ENCODE measurements at places on chromosomes 11 and 22. TPM values are rescaled to one million over a fixed set of nuclear protein-coding genes. Genes with fewer than 3 reads are reported as not detected.

The NCAPH2 gene
- 134 TPM for total RNA-seq

The SGSM1 gene
- total RNA-seq: 0.29 TPM

The KCNK4 gene
- 0.34 TPM for total RNA-seq

The PKP3 gene
- not detected for total RNA-seq

The PANX2 gene
- total RNA-seq: 3.5 TPM

The ARHGEF17 gene
- 0.07 TPM for total RNA-seq

The MMP1 gene
- total RNA-seq: not detected

The OR4D5 gene
- not detected for total RNA-seq

DNA sequence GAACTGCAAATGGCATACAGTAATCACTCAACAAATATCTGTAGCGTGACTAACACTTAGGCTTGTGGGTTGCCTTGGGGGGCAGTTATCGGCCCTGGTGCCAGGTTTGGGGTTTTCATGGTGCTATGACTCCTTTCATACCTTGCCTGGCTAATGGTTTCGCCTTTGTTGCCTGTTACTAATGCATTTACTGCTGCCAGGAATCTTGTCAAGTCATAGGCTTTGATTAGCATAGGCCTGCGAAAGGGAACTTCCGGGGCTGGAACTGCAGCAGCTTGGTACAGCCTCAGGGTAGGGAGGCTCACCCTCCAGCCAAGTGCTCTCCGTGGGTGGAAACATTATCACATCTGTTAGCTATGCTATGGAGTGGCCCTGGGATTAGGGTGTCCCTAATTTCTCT, 13.2 kb downstream of the SLC25A18 start:
- no peaks in the 10 kb centered on the region for H3K4me1 ChIP-seq
- H3K36me3 ChIP-seq: no peaks in the 10 kb centered on the region
- H3K27ac ChIP-seq: no peak overlapping the region
- no peaks in the 10 kb centered on the region for H3K27me3 ChIP-seq
- peak; percentile 15 for DNase-seq

GRCh38 chr11:66907751-66908630, 50.2 kb downstream of the PC start:
- H3K4me3 ChIP-seq: no peak overlapping the region
- no peak for DNase-seq
- no peaks in the 10 kb centered on the region for H3K4me1 ChIP-seq
- H3K36me3 ChIP-seq: no peaks in the 10 kb centered on the region
- H3K27me3 ChIP-seq: no peaks in the 10 kb centered on the region
- H3K27ac ChIP-seq: no peak overlapping the region

- no peak overlapping the region for H3K4me3 ChIP-seq
- no peak overlapping the region for H3K27ac ChIP-seq
- H3K36me3 ChIP-seq: no peaks in the 10 kb centered on the region
- no peaks in the 10 kb centered on the region for H3K27me3 ChIP-seq
- DNase-seq: no peak
These were observed 48.2 kb downstream of the ST3GAL4 start for GRCh38 chr11:126403658-126404057.

DNA sequence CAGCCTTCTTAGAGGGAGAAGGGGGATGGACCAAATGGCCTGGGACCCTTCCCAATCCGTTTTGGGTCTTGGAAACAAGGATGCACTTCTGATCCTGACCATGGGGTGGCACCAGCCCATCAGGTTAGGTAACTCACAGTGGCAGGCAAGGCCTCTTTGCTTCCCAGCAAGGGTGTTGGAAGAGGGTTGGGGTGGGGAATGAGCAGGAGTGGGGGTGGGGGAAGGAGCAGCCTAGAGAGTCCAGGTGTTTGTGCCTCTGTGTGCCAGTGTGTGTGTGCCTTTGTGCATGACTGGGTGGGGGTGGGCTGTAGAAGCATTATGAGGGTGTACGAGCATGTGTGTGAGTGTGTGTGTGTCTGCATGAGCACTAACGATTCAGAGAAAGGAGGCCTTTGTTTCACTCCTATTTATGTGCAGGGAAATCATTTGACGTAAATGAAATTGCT, 213.1 kb downstream of the INSC start:
- H3K27me3 ChIP-seq: no peaks in the 10 kb centered on the region
- no peak overlapping the region for H3K4me3 ChIP-seq
- H3K36me3 ChIP-seq: no peaks in the 10 kb centered on the region
- H3K27ac ChIP-seq: no peak overlapping the region
- DNase-seq: peak; percentile 20

- peaks cover 2% of the 10 kb centered on the region for H3K4me1 ChIP-seq
- no peaks in the 10 kb centered on the region for H3K27me3 ChIP-seq
These were observed 13.4 kb downstream of the DRD4 start for GRCh38 chr11:650482-650881.

- no peaks in the 10 kb centered on the region for H3K4me1 ChIP-seq
- no peaks in the 10 kb centered on the region for H3K36me3 ChIP-seq
- no peak overlapping the region for H3K27ac ChIP-seq
- H3K4me3 ChIP-seq: no peak overlapping the region
- no peak for DNase-seq
These were observed 38.6 kb upstream of the NOX4 start for GRCh38 chr11:89529626-89530380.

- peaks cover 25% of the 10 kb centered on the region for H3K27me3 ChIP-seq
- H3K4me3 ChIP-seq: no peak overlapping the region
- no peak for DNase-seq
- H3K4me1 ChIP-seq: no peaks in the 10 kb centered on the region
These were observed 256.5 kb upstream of the CADM1 start for GRCh38 chr11:115760461-115761320.

GRCh38 chr22:50531962-50532674, 2.3 kb upstream of the TYMP start:
- peak overlapping the region; percentile 92 for H3K4me3 ChIP-seq
- no peaks in the 10 kb centered on the region for H3K27me3 ChIP-seq
- H3K4me1 ChIP-seq: peaks cover 58% of the 10 kb centered on the region

GRCh38 chr22:22098457-22099193, 116.0 kb upstream of the TOP3B start:
- no peaks in the 10 kb centered on the region for H3K36me3 ChIP-seq
- peaks cover 20% of the 10 kb centered on the region for H3K27me3 ChIP-seq
- no peak for DNase-seq
- no peak overlapping the region for H3K27ac ChIP-seq

DNA sequence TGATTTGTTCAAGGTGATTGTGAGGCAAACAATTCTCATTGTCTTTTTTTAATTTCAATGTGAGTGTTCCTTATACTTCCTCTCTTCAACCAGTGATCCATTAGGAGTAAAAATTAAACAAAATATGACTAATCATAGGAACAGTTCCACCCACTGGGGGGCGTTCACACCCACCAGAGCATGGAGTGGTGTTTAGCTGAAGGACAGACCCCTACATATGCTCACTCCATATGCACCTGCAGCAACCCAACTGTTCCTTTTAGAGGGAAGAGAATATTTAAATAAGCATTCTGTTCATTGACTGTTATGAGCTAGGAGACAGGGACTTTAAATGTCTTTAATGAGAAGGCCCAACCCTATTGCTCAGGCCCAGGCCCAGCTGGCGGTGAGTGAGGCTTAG, 78.7 kb upstream of the DRD2 start:
- peaks cover 5% of the 10 kb centered on the region for H3K27me3 ChIP-seq
- H3K4me1 ChIP-seq: no peaks in the 10 kb centered on the region
- H3K4me3 ChIP-seq: no peak overlapping the region
- no peak for DNase-seq
- no peaks in the 10 kb centered on the region for H3K36me3 ChIP-seq

DNA sequence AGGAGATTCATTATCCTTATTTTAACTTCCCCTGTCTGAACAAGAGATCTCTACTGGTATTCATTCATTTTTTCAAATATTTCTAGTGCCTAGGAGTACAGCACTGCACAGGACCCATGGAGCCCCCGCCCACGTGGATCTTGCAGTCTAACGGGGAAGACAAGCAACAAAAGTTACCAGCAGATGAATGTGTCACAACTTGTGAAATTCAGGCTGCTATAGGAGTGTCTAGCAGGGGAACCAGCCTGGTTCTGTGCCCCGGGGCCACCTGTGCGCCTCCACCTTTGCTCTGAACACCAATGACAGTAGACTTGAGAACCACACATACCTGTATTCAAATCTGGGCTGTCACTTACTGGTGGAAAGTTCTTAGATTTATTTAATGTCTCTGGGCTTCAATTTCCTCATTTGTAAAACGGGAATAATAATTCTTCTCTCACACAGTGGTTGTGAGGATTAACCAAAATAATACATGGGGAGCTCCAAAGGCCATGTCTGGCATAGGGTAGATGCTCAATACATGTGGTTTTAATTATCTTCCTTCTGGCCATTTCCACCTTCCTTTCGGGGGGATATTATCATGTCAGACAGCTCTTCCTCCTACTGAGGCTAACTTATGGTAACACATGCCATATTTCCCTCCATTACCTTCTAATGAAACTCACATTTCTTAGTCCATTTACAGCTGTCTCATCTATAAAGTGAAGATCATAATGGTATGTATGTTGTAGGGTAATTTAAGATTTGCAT, 17.8 kb downstream of the POU2AF1 start:
- DNase-seq: no peak
- H3K27ac ChIP-seq: no peak overlapping the region
- no peak overlapping the region for H3K4me3 ChIP-seq
- no peaks in the 10 kb centered on the region for H3K27me3 ChIP-seq
- H3K4me1 ChIP-seq: peaks cover 9% of the 10 kb centered on the region

- no peaks in the 10 kb centered on the region for H3K36me3 ChIP-seq
- H3K27ac ChIP-seq: peak overlapping the region; percentile 59
- DNase-seq: no peak
- H3K27me3 ChIP-seq: no peaks in the 10 kb centered on the region
- no peak overlapping the region for H3K4me3 ChIP-seq
These were observed 14.4 kb upstream of the SORL1 start for GRCh38 chr11:121437686-121438078.

DNA sequence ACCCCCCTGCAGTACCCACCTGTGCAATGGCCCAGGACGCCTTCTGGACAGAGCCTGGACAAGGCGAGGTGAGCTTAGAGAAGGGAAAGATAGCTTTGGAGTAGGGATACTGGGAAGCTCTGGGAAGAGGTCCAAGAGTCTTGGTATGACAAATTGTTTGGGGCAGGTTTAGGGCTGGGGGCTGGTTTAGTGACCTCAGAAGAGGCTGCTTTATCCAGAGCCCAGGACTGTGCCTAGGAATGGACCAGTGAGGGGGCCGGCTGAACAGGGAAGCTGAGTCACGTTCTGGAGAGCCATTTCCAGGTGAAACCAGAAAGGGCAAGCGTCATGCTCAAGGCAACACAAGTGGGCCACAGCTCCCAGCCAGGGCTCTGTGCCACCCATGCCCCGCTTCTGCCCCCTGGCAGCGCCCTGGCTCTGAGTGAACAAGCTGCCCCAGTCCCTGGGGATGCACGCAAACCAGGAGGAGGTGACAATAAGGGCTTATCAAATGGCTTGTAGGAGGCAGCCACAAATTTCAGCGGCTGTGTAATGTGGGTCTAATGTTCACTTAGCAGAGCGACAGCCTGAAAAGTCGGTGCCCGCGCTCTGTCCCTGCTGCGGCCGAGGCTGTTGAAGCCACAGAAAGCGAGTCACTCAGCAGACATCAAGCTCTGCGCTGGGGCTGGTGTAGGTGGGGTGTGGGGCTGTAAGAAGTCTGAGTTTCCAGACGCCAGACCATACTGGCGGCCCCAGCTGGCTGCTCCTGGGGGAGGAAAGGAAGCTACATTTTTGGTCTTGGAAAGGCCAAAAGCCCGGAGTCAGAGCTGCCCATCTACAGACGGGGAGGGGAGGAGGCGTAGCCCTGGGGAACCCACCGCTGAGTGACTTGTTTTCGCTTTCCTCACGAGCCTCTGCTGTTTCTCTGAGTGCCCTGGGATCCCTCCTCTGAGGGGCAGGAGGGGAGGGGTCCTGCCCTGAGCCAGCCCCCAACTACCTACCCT, 18.3 kb upstream of the SYT7 start:
- H3K27ac ChIP-seq: no peak overlapping the region
- no peak for DNase-seq
- H3K36me3 ChIP-seq: no peaks in the 10 kb centered on the region

GRCh38 chr11:13552784-13553183, 57.0 kb upstream of the PTH start:
- DNase-seq: no peak
- H3K27me3 ChIP-seq: no peaks in the 10 kb centered on the region
- H3K27ac ChIP-seq: no peak overlapping the region
- no peaks in the 10 kb centered on the region for H3K36me3 ChIP-seq
- H3K4me1 ChIP-seq: no peaks in the 10 kb centered on the region
- H3K4me3 ChIP-seq: no peak overlapping the region

DNA sequence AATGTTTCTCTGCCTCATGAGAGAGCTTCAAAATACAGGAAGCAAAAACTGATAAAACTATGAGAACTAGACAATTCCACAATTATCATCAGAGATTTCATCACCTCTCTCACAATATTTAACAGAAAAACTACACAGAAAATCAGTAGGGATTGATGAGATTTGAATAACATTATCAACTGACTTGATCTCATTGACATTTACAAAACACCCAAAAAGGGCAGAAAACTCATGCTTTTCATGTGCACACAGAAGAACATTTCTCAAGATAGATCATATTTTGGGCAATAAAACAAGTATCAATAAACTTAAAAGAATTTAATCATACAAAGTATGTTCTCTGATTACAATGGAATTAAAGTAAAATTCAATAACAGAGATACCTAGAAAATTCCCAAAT, 35.6 kb downstream of the BTBD10 start:
- peaks cover 22% of the 10 kb centered on the region for H3K36me3 ChIP-seq
- H3K27me3 ChIP-seq: no peaks in the 10 kb centered on the region
- DNase-seq: no peak
- no peak overlapping the region for H3K27ac ChIP-seq

- H3K4me3 ChIP-seq: no peak overlapping the region
- no peaks in the 10 kb centered on the region for H3K27me3 ChIP-seq
- peaks cover 39% of the 10 kb centered on the region for H3K36me3 ChIP-seq
- DNase-seq: no peak
- H3K27ac ChIP-seq: no peak overlapping the region
These were observed 61.2 kb upstream of the CLTCL1 start for GRCh38 chr22:19352766-19353165.

DNA sequence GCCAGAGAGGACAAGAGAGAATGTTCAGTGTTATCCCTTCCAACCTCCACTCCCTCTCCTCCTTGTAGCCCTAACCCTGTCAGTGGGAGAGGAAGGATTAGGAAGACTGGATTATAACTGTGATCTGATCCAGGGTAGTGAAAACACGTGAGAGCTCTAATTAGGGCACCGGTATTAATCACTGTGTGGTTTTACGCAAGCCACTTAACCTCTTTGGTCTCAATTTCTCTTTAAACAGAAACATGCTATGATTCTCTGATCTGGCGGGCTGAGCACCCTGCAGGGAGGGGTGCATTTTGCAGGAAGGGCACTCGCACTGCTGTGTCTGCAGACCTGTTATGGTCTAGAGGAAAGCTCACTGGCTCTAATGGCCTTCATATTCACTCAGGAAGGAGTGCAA, 11.5 kb downstream of the RPL27A start:
- no peak overlapping the region for H3K4me3 ChIP-seq
- H3K27me3 ChIP-seq: no peaks in the 10 kb centered on the region
- H3K4me1 ChIP-seq: peaks cover 12% of the 10 kb centered on the region

GRCh38 chr11:23759489-23759888, 737.4 kb upstream of the LUZP2 start:
- no peaks in the 10 kb centered on the region for H3K36me3 ChIP-seq
- H3K4me1 ChIP-seq: no peaks in the 10 kb centered on the region
- H3K4me3 ChIP-seq: no peak overlapping the region
- H3K27ac ChIP-seq: no peak overlapping the region
- DNase-seq: no peak
